Hematopoietic multipotent progenitor cell treated with erythropoietin and hydrocortisone succinate and interleukin-3 and kit ligand, for 4 days (in vitro differentiated cells): ENCODE measurements at places on chromosomes 3 and 15.
A peak's percentile ranks its signal among the peaks of the same experiment; 100 is the strongest.

- peak; percentile 34 for DNase-seq
Measured at GRCh38 chr15:56772868-56773639, 39.7 kb upstream of the ZNF280D start.

DNA sequence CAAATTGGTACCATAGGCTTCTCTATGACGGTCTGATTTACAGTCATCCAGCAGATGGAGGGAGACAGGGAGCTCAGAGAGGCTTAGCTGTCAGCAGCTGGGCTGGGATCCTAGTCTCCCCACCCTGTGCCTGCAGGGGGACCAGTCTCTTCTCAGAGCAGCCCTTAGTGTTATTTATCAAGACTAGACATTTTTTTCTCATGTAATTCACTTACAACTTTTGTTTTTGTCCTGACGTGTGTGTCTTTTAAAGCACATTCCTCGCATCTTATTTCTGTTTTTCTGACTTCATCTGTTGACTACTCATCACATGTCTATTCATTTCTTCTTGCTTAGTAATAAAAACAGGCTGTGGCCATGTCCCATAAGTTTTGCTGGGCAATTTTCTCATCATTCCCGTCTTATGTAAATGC is 116.1 kb downstream of the KLF13 start:
- DNase-seq: peak; percentile 69

- no peak for DNase-seq
Measured at GRCh38 chr3:106963442-106963841, 413.8 kb upstream of the CCDC54 start.

DNA sequence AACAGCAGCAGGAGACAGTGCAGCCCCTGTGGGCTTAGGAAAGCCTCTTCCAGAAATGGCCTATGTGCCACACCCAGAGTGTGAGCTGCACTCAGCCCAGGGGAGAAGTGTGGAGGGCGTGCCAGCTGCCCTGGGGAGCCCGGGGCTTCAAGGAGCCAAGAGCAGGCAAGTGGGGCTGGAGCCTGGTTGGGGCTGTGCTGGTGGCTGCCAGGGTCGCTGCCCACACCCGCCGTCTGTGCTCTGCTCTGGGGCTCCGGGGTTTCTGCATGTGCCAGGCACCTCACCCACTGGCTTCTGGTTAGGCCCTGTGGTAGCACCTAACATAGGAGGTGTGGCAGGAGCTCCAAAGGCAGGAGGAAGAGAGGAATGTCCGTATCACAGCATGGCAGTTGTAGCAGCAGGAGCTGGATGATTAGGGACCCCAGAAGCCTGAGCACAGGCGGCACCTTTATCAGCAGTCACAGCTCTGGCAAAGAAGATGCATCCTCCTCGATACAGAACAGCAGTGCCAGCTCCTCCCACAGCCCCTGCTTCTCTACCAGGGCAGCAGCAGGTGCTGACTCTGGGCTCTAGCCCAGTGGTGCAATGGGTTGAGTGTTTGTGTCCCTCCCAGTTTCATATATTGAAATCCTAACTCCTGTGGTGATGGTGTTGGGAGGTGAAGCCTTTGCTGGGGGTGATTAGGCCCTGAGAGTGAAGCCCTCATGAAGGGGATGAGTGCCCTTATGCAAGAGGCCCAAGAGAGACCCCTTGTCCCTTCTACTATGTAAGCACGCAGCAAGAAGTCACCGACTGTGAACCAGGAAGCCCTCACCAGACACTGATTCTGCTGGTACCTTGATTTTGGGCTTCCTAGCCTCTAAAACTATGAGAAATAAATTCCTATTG is 70.0 kb upstream of the KLF13 start:
- DNase-seq: peak; percentile 97

GRCh38 chr3:141100531-141101320 is 49.6 kb downstream of the SPSB4 start:
- no peak for DNase-seq

GRCh38 chr3:185582236-185582635 is 3.9 kb upstream of the SENP2 start:
- no peak for DNase-seq

GRCh38 chr3:127625821-127626220 is 3.2 kb upstream of the PODXL2 start:
- no peak for DNase-seq

- DNase-seq: no peak
Measured at GRCh38 chr15:64943512-64944225, 32.0 kb downstream of the ANKDD1A start.

DNA sequence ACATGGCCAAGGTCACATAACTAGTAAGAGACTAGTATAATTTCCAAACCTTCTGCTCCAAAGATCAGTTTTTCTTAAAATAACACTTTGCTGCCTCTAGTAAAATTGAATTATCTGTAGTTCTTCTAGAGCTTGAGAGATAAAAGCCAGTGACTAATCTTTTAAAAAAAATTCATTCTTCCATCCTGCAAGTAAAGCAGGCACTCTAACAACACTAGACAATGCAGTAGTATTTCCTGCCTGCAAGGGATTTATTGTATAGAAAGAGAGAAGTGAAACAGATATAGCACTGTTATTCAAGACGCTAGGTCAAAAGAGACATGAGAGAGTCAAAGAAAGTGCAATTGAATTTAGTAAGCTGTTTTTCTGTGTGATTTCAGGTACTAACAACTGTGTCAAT is 159.5 kb upstream of the TBC1D5 start:
- peak; percentile 32 for DNase-seq

GRCh38 chr3:79012946-79013362 is 754.8 kb downstream of the ROBO1 start:
- DNase-seq: no peak

- DNase-seq: no peak
Measured at GRCh38 chr3:156334841-156335545, 214.6 kb downstream of the KCNAB1 start.

GRCh38 chr3:82354228-82354627 is 592.8 kb upstream of the GBE1 start:
- DNase-seq: no peak

DNA sequence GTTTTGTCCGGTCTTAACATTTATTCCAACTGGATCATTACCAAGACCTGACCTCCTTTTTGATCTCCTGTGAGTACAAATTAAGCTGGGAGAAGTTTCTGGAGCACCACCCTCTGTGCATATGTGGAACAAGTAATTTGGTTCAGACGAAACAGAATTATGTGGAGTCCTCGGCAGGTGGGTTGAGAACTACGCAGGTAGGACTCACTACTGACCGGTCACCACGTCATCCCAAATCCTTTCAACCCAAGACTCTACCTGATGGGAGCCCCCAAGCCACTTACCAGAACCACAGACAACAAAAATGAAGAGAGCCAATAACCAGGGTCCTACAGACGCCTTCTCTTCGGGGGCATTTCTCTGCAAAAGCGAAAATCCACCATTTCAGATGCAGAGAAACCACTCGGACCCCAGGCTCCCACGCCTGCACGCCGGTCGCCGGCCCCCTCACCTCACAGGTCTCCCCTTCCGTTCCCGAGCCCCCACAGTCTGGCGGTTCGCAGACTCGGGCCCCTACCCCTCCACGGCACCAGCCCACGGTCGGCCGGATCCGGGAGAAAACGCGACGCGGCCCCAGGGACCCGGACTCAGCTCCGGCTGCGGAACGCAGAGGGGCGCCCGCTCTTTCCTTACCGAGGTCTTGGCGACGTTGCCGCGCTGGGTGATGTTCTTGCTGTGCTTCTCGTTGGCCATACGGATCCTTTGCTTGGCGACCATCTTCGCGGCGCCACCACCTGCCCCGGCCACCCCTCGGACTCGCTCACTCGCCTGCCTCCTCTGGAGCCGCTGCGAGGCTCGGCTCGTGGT is 674 bp downstream of the SERP1 start:
- peak; percentile 61 for DNase-seq

GRCh38 chr3:30341851-30342250 is 264.6 kb upstream of the TGFBR2 start:
- no peak for DNase-seq

DNA sequence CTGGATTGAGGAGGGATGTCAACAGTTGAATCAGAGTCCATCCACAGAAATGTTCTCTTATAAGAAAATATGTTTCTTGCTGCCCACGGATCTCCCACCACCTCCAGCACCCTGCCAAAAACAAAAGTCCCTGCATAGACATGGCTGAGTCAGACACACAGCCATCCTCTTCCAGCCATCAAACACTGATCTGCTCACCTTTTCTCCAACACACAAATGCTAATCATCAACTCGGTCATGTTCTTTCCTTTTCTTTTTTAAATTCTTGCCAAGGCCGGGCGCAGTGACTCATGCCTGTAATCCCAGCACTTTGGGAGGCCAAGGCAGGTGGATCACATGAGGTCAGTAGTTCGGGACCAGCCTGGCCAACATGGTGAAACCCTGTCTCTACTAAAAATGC is 110.7 kb upstream of the IL12A start:
- DNase-seq: no peak

DNA sequence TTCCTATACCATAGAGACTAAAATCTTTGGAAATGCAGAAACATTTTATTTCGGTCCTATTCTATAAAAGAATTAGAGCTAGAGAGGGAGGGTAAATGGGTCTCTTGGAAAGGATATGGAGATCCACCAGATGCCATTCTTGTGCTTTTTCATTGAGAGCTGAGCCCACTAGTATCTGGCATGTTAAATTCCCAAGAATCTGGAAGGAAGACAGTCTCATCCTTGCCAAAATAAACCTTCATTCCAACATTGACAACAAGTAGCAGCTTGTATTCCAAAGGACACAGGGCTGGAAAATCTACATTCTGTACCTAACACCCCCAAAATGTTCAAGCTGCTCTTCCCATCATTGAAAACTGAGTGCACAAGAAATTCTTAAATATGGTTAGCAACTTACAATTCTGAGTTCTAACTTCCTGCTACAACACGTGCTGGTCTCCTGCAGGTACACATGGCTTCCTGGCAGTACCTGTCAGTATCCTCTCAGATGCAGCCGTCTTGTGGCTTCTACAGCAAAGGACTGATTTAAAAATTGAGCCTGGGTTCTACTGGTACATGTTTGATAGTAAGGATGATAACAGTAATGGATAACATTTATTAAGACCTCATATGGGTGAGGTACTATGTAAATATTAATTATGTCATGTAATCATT is 348.1 kb downstream of the SV2B start:
- no peak for DNase-seq

- DNase-seq: no peak
Measured at GRCh38 chr3:188900421-188900951, 271.3 kb upstream of the TPRG1 start.

GRCh38 chr15:88684345-88684744 is 45.5 kb downstream of the ISG20 start:
- DNase-seq: no peak

- DNase-seq: no peak
Measured at GRCh38 chr15:86445579-86446252, 366.0 kb downstream of the AGBL1 start.

- DNase-seq: peak; percentile 93
Measured at GRCh38 chr15:67783303-67783702, 42.0 kb upstream of the SKOR1 start.

GRCh38 chr15:51825698-51826097 is 3.8 kb upstream of the TMOD3 start:
- DNase-seq: no peak

- DNase-seq: no peak
Measured at GRCh38 chr3:47863391-47864128, 60.6 kb downstream of the DHX30 start.

DNA sequence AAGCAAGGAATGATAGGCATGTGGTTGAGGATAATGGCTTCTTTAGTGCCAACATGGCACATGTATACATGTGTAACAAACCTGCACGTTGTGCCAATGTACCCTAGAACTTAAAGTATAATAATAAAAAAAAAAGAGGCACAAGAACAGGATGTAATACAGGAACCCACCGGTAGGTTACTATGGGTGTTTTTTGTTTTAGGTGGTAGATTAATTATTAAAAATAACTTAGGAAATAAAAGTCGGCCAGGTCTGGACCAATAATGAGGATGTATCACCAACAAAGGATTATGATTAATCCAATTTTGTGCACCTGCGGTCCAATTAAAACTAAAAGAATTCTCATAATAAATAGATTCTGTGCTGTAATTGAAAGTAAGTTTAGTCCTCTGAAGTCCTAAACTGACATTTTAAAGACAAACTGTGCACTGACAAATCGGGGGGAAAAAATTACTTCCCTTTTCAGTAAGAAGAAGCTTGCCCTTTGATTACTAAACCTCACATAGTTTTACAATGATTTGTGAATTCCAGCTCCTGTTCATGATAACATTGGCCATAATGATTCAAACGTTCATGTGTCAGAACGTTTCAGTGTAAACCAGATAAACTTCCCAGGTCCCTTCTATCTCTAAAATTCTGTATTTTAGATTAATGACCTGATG is 62.2 kb downstream of the CASR start:
- DNase-seq: peak; percentile 57

DNA sequence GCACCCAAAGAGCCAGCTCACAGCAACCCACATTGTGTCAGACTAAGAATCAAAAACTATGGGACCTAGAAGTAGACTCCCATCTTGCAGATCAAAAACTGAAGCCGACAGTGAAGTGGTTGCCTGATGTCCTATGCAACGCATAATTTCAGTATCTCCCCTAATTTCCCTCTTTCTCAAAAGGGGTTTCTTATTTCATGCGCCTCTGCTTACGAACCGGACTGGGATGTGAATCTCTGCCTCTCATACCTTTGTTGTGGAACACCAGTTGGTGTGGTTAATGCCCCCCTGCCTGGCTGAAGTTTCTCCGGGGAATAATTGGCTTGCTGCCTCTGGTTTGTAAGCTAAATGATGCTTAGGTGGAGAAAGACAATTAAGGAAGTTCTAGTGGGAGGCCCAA is 514 bp upstream of the FAM174B start:
- DNase-seq: no peak

GRCh38 chr3:122952520-122952919 is 75.0 kb downstream of the SEMA5B start:
- peak; percentile 26 for DNase-seq

DNA sequence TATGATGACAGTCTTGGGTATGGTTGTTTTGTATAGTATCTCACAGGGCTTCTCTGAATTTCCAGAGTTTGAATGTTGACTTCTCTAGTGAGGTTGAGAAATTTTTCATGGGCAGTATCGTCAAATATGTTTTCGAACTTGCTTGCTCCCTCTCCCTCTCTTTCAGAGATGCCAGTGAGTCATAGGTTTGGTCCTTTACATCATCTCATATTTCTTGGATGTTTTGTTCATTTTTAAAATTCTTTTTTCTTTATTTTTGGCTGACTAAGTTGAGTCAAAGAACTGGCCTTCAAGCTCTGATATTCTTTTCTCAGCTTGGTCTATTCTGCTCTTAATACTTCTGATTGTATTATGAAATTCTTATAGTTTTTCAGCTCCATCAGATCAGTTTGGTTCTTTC is 282.3 kb upstream of the NECTIN3 start:
- no peak for DNase-seq

GRCh38 chr3:21163956-21164355 is 587.1 kb downstream of the ZNF385D start:
- no peak for DNase-seq
